ENCODE measurements at places on chromosomes 6 and 20.

DNA sequence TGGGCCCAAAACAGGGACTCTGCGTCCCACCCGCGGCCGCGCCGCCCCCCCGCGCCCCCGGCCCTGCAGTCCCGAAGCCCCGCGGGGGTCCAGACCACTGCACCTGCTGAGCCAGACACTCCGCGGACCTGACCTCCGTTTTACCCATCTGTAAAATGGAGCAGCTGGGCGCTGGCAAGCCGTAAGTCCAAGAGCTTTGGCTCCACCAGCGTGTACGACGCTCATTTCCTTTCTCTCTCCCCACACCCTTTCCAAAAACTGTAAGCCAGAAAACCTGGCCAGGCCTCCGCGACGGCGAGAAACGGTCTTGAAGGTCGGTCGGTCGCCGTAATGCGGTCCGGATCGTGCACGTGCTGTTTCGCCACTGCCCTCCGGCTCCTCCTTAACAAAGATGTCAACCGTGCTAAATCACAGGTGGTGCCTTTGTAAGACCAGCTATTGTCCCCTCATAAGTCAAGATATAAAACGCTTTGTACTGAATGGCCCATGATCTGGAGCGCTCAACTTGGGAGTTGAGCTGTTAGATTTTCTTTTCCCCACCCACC, 7.8 kb upstream of the NR2E1 start:
- no peak for DNase-seq

DNA sequence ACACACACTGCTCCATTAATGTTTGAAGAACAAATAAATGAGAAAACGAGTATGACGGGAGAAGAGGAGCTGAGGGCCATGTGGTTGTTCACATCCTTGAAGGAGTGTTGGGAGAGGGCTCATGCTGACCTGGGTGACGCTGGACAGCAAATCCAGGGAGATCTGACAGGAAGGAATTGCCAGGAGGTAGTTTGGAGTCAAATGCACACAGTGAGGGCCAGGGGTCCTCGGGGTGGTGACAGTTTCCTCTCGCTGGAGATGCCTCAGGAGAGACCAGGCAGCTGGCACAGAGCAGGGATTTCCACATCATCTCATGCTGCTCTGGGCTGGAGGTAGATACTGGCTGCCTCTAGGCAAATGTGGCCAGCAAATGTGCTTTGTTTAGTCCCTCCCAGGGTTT, 2.0 kb upstream of the TMEM181 start:
- no peak for DNase-seq

DNA sequence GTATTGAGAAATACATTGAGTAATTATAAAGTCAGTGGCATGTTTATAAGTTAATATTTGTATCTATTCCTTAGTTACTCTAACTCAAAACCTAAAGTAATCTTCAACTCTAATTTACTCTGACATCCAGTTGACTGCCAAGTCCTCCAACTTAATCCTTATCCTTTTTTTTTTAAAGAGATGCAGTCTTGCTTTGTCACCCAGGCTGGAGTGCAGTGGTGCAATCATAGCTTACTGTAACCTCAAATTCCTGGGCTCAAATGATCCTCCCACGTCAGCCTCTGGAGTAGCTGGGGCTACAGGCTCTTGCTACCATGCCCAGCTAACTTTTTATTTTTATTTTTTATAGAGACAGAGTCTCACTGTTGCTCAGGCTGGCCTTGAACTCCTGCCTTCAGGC, 24.4 kb downstream of the PTPN1 start:
- no peak for DNase-seq

DNA sequence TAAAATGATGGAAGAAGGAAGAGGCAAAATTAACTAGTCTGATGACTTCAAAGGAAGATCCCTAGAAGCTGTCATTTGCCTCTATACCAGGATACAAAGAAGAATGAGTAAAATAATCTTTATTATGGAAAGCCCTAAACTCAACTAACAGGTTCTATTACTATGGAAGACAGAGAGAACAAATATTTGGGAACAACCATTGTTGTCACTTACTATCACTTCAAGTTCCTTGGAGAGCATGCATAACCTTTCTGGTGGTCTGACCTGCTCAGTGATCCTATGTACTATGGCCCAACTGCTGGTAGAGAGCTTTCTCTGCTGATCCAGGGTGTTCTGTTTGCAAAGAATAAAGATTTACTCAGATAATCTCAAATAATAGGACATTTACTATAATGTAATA, 62.8 kb upstream of the TASP1 start:
- DNase-seq, result no peak

- DNase-seq, result peak; percentile 2
Observed at GRCh38 chr6:121285041-121285440, 49.2 kb downstream of the TBC1D32 start.

DNA sequence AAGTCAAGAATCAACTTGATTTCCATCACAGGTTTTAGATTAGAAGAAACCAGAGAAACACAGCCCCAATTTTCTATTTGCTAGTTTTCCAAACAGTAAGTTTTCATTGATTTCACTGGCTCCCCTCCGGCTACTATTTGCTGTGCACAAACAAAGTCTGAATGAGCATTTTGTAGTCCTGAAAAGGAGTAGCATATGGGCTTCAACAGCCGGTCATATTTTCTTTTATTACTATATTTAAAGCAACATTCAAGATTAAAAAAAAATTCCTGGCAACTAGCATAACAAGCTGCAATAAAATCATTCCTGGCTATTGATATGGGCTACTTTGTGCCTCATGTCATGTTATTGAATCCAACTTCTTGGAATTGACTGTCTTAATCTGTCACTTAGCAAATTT, 48.3 kb downstream of the CARMIL1 start:
- DNase-seq, result no peak

DNA sequence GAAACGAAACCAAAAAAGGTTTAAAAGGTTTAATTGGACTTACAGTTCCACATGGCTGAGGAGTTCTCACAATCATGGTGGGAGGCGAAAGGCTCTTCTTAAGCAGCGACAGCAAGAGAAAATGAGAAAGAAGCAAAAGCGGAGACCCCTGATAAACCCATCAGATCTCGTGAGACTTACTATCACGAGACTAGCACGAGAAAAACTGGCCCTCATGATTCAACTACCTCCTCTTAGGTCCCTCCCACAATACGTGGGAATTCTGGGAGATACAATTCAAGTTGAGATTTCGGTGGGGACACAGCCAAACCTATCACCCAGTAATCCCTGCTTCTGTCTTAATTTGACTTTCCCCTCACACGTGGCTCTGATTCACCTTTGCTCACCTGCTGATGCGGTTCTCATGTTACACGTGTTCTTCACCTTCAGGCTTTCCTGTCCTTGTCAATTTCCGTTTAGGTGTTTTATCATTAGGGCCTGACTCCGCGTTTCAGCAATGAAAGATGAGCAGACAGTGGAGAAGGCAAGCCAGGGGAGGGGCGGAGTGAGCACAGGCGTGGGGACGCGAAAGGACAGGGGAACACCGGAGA, 57.1 kb downstream of the AGPAT4 start:
- no peak for DNase-seq

DNA sequence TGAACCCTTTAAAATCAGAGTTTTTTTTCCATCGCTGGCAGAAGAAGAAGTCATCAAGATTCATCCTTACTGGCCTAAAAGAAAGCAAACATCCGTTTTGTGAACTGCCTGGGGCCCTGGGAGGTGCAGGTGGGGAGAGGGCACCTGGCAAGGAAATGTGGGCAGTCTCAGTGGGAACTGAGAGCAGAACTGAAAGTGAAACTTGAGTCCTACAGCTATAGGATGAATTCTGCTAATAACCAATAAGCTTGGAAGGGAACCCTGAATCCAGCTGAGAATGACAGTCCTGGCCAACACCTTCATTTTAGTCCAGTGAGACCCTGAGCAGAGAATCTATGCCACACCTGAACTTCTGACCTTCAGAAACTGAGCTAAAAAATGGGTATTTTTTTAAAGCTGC, 130.1 kb upstream of the ASCC3 start:
- no peak for DNase-seq

- DNase-seq, result no peak
Observed at GRCh38 chr6:162962093-162962492, 234.3 kb downstream of the PACRG start.

GRCh38 chr6:145809211-145809610, 5.4 kb downstream of the FBXO30 start:
- DNase-seq, result no peak

- DNase-seq, result no peak
Observed at GRCh38 chr20:39941245-39941644, 747.8 kb downstream of the MAFB start.

GRCh38 chr6:101397199-101397598, 3.7 kb downstream of the GRIK2 start:
- DNase-seq, result no peak

Measured in A549 (cell line).